Natural killer cell (primary cell): ENCODE measurements at places on chromosomes 6 and 20. TPM values are rescaled to one million over a fixed set of nuclear protein-coding genes. Genes with fewer than 3 reads are reported as not detected.

DNA sequence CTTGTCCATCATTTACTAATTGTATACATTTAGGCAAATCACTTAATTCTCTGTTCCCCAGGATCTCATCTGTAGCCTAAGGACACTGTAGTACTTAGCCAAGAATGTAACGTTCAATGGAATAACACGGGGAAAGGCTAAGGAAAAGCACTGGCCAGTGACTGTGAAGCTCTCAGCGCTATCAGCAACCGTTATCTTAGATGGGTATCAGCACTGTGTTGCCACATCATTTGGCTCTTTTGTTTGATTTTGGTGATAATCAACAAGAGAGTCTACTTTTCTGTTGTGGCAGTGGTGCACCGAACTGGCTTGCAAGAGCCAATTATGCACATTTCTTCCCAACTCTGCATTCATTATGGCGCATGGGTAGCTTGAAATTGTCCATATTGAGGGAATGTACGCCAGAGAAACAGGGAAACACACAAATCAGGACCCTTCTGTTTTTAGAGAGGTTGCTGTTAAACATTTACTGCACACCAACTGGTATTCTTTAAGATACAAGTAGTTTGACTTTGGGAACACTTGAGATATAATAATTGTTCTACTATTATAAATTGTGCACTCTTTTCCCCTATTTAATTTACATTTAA, 93.7 kb upstream of the C6orf118 start:
- DNase-seq, result no peak
- H3K27me3 ChIP-seq, result no peaks in the 10 kb centered on the region
- no peaks in the 10 kb centered on the region for H3K4me1 ChIP-seq
- H3K36me3 ChIP-seq, result no peaks in the 10 kb centered on the region

DNA sequence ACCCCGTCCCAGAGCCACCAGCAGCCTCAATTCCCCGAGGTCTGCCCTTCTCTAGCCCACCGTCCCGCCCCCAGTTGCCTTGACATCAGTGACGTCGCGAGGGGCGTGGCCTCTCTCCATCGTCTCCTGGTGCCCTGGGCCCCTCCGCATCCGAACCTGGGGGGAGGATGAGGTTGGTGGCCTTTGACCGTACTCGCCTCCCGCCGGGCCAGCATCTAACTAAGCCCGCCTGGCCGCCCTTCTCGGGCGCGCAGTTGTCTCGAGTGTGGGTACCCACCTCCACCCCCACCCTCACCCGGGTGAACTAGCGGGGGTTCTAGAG, 5.5 kb upstream of the ARMC12 start:
- peak overlapping the region; percentile 98 for H3K27ac ChIP-seq
- H3K36me3 ChIP-seq, result no peaks in the 10 kb centered on the region
- DNase-seq, result peak; percentile 95
- peak overlapping the region; percentile 94 for H3K4me3 ChIP-seq
- no peaks in the 10 kb centered on the region for H3K27me3 ChIP-seq

GRCh38 chr6:107490566-107491137, 735 bp downstream of the SOBP start:
- peaks cover 57% of the 10 kb centered on the region for H3K27me3 ChIP-seq
- H3K4me3 ChIP-seq, result peak overlapping the region; percentile 34
- H3K27ac ChIP-seq, result no peak overlapping the region
- H3K36me3 ChIP-seq, result no peaks in the 10 kb centered on the region
- DNase-seq, result no peak

GRCh38 chr20:23132293-23132929, 46.3 kb upstream of the CD93 start:
- H3K4me3 ChIP-seq, result no peak overlapping the region
- no peak overlapping the region for H3K27ac ChIP-seq

- H3K27ac ChIP-seq, result peak overlapping the region; percentile 68
- no peaks in the 10 kb centered on the region for H3K36me3 ChIP-seq
- no peaks in the 10 kb centered on the region for H3K27me3 ChIP-seq
- peak overlapping the region; percentile 63 for H3K4me3 ChIP-seq
Measured at GRCh38 chr6:73451223-73452106, 632 bp downstream of the CGAS start.

GRCh38 chr20:23661002-23661429, 23.3 kb upstream of the CST3 start:
- H3K27me3 ChIP-seq, result no peaks in the 10 kb centered on the region
- no peak for DNase-seq
- H3K36me3 ChIP-seq, result no peaks in the 10 kb centered on the region
- H3K4me1 ChIP-seq, result peaks cover 3% of the 10 kb centered on the region
- H3K4me3 ChIP-seq, result no peak overlapping the region
- no peak overlapping the region for H3K27ac ChIP-seq

DNA sequence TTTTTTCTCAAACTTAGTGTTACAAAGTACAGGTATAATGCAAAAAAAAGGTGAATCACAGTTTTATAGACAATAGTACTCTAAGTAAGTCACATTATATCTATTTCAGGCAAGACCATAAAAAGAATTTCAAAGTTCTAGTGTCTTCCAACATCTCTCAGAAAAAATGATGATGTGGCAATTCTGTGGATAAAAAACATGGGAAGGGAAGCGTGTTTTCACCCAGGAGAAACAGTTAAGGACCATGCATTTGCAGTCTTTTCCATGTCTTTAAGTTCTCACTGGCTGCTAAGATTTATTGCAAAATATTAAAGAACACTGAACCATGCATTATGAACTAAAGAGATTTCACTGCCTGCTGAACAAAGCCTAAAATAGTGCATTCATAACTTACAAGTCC, 1.8 kb downstream of the SSR1 start:
- peaks cover 30% of the 10 kb centered on the region for H3K36me3 ChIP-seq
- no peak for DNase-seq
- no peak overlapping the region for H3K4me3 ChIP-seq
- peaks cover 19% of the 10 kb centered on the region for H3K4me1 ChIP-seq
- H3K27ac ChIP-seq, result no peak overlapping the region

GRCh38 chr6:138805016-138805765, 9.3 kb downstream of the ECT2L start:
- H3K36me3 ChIP-seq, result no peaks in the 10 kb centered on the region
- no peaks in the 10 kb centered on the region for H3K27me3 ChIP-seq

- H3K36me3 ChIP-seq, result no peaks in the 10 kb centered on the region
- no peak for DNase-seq
- H3K4me3 ChIP-seq, result no peak overlapping the region
- no peak overlapping the region for H3K27ac ChIP-seq
Measured at GRCh38 chr6:125019918-125020317, 57.7 kb downstream of the RNF217 start.

DNA sequence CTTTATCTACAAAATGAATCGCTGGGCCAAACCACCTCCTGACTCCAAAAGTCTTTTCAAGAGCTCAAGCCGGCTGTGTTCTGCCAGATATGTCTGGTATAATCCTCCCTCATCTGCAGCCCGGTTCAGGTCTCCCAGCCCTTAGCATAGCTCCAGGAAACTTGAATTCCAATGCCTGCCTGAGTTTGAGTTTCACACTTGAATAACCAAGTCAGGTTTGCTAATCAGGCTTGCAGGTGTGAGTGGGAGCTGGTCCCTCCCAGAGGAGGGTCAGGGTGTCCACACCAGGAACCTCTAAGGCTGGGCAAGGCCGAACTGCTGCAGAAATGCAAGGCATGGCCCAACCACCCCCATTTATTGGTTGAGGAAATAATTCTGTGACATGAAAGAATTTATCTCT, 96.6 kb downstream of the TMEM242 start:
- H3K27me3 ChIP-seq, result peaks cover under 1% of the 10 kb centered on the region
- peaks cover 34% of the 10 kb centered on the region for H3K4me1 ChIP-seq
- no peaks in the 10 kb centered on the region for H3K36me3 ChIP-seq

- peaks cover 14% of the 10 kb centered on the region for H3K4me1 ChIP-seq
- no peaks in the 10 kb centered on the region for H3K27me3 ChIP-seq
- no peak overlapping the region for H3K27ac ChIP-seq
- H3K4me3 ChIP-seq, result no peak overlapping the region
Measured at GRCh38 chr20:10508060-10508459, 73.0 kb downstream of the SLX4IP start.

- no peaks in the 10 kb centered on the region for H3K36me3 ChIP-seq
- H3K4me1 ChIP-seq, result no peaks in the 10 kb centered on the region
- no peak for DNase-seq
- H3K27ac ChIP-seq, result no peak overlapping the region
- H3K4me3 ChIP-seq, result no peak overlapping the region
- no peaks in the 10 kb centered on the region for H3K27me3 ChIP-seq
Measured at GRCh38 chr6:168708526-168708925, 267.5 kb downstream of the SMOC2 start.

GRCh38 chr20:15242773-15243172, 905.4 kb upstream of the FLRT3 start:
- H3K36me3 ChIP-seq, result no peaks in the 10 kb centered on the region
- no peak for DNase-seq
- no peaks in the 10 kb centered on the region for H3K27me3 ChIP-seq
- no peaks in the 10 kb centered on the region for H3K4me1 ChIP-seq
- no peak overlapping the region for H3K27ac ChIP-seq
- no peak overlapping the region for H3K4me3 ChIP-seq

- H3K4me3 ChIP-seq, result no peak overlapping the region
- H3K36me3 ChIP-seq, result no peaks in the 10 kb centered on the region
- no peak for DNase-seq
- peaks cover 15% of the 10 kb centered on the region for H3K4me1 ChIP-seq
- H3K27ac ChIP-seq, result no peak overlapping the region
Measured at GRCh38 chr20:62494980-62495748, 19.4 kb upstream of the GATA5 start.

NR2E1 gene
- total RNA-seq, result not detected

VGLL2 gene
- not detected for total RNA-seq

EEF1E1 gene
- total RNA-seq, result 13.8 TPM

MICB gene
- 33.5 TPM for total RNA-seq

MAFB gene
- total RNA-seq, result 10.3 TPM
